Right forelimb (tissue), 1 donor: ENCODE measurements at places on chromosomes 12 and 14.
A peak's percentile ranks its signal among the peaks of the same experiment; 100 is the strongest.

DNA sequence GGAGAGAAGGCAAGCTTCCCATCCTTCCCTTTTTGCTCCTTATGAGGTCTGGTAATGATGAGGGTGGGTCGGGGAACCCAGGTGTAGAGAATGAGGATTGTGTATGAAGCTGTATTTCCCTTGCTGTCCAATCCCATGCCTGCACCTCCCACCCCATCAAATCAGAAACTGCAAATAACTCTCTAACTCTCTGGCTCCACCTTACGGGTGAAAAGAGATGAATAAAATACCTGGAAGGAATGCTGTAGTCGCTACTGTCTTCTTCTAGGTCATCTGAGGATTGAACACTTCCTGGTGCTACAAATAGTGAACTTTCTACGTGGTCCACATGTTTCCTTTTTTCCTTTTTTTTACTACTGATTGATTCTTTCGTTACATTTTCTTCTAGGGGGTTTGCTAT lies 38.9 kb upstream of the DICER1 start:
- DNase-seq, result peak; percentile 34

GRCh38 chr14:93619176-93619793 lies 169.0 kb downstream of the PRIMA1 start:
- DNase-seq, result peak; percentile 44

- no peak for DNase-seq
Measured at GRCh38 chr14:35044939-35045797, 904 bp upstream of the FAM177A1 start.

DNA sequence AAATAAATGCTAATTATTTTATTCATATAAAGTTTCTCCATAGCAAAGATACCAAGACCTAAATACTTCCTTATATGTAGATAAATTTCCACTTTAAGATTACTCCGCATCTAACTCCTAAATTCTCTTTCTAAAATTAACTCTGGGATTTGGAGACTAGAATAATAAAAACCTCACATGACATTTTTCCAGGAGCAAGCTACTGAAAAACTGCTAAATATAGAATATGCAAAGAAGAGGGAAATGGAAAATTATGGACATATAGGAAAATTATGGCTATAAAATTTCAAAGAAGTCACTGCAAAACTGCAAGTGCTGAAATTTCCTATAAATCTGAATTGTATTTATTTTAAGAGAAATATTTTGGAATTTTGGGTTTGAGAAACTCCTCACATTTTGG lies 186.2 kb downstream of the DUSP6 start:
- no peak for DNase-seq

DNA sequence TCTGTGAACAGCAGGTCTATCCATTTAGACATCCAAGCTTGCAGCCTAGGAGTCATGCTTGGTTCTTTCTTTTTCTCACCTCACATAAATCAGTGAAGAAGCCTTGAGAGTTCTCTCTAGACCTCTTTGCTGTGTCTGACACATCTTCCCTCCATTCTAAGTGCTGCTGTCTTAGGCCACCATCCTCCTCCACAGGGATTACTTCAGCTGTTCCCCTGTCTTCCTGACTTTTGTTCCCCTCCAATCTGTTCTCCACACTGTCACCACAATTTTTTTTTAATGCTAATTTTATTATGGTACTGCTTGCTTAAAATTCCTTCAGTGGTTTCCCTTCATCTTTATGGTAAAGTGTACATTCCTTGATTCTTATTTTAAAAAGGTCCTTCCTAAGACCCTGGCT lies 71.8 kb downstream of the DERA start:
- no peak for DNase-seq

DNA sequence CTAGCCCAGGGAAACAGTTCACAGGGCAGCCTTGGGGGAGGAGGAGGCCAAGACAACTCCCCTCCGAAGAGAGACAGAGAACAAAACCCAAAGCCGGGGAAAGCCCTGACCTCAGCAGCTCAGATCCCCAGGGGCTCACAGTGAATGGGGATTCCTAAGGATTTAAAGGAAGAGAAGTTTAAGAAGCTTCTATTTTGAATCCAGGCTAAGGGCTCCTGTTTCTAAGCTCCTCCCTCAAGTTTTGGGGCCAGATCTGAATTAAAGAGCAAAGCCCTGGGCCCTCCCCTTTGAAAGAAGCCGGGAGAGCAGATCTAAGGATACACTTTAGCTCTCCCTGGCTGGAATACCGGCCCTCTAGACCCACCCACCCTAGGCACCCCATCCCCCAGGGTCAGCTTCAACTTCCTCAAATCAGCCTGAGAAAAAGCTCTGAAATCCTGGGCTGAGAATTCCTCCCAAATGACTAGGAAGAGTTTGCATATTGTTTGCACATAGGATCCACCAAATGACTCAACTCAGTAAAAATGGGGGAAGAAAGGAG lies 3.9 kb downstream of the KDM2B start:
- DNase-seq, result peak; percentile 44

DNA sequence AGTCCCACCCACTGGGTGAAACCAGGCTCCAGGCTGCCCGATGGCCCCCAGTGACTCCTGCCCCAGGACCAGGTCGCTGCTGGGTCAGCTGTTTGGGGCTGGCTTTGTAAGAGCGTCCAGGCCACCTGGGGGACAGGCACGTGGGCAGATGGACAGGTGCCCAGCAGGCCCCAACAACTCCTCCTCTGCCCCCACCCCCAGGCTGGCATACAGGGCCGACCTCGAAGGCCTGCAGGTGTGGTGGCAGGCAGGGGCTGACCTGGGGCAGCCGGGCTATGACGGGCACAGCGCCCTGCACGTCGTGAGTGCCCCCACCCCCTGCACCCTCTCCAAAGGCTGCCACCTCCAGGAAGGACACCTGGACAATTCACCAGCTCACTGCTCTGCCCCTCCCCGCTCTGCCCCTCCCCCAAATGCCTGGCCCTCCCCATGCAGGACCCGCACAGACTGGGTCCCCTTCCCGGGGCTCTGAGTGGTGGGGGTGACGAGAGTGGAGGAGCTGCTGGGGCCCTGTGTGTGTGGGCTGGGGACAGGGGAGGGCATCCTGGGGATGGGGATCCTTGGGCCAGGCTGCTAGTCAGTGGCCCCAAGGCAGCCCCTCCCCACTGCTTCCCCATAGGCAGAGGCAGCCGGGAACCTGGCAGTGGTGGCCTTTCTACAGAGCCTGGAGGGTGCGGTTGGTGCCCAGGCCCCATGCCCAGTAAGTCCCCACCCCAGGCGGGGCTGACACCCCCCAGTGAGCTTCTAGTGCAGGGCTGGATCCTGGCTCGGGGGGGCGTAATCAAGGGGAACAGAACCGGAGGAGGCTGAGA lies 26.0 kb downstream of the ASPG start:
- DNase-seq, result peak; percentile 25

DNA sequence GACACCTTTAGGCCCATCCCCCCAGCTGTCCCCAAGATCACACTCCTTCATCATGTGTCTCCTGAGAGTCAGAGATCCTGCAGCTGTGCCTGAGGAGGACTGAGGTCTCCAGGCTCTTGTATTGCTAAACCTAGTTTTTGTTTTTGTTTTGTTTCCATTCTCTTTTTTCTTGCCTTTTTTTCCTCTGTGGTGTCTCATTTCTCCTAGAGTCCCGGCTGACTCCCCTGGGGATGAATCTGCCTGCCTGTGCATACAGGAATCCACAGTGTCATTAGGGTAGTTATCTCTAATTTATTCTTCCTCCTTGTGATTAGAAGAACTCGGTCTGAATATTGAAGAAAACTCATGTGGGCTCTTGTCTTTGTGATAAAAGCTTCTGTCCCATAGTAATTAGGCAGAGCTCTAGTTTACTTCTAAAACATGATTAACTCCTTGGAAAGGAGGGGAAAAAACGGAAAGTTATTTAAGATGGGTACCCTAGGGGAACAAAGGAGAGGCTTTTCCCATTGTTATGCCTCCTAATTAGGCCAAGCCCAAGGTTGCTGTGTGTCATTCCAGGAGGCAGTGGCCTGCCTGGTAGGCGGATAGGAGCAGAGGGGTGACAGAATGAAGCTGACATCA lies 343.2 kb downstream of the ZFP36L1 start:
- no peak for DNase-seq

DNA sequence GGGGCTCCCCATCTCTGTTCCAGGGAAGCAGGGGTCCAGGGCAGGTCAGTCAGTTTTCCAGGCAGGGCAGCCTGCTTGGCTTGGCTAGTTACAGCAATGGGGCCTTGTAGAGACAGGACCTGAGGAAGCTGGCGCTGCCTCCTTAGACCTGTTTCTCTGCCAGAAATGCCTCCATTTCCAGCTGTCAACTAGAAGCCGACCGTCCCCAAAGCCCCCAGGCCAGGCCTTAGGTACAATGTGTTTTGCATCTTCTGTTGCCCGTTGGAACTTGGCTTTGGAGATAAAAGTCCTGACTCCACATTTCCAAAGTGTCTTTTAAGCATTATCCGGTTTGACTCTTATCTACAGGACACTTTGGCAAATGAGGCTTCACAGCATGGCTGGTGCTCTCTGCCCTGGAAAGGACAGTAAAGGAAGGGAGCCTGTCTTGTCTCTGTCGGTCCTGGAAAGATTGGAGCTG lies 42.6 kb downstream of the KRT80 start:
- DNase-seq, result no peak

GRCh38 chr14:79721399-79722084 lies 489.8 kb downstream of the DIO2 start:
- no peak for DNase-seq

- DNase-seq, result no peak
Measured at GRCh38 chr12:976644-977043, 14.4 kb upstream of the ERC1 start.

DNA sequence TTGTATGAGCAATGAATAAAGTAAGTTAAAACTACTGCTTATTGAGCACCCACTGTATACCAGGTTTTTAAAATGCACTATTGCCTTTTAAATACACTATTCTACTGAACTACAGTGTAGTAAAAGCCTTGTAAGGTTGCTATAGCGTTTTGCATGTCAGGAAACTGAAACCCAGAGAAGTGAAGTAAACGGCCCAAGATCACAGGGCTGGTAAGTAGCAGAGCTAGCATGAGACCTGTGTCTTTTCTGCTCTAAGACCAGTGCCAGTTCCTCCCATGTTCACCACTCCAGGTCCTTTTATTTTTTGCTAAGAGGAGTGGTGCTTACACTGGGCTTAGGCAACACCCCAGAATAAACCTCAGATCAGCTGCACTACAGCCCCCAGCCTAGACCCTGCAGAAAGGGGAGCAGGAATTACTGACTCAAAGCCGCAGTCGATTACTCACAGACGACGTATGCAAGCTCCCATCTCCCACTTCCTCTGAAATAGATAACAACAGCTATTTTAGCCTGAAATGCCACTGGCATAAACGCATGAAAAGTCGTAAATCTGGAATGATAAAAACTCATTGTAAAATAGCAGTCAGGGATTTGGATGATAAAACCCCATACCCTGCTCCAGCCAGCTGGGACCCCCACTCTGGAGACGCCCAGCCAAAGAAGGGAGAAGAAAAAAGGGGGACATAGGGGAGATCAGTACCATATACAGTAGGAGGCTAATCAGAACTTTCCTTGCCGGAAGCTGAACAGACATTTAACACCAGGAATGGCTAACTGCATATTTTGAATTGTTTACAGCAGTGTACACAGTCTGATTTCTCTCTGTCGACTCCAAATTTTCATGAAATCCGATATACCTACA lies 108.3 kb downstream of the NUAK1 start:
- no peak for DNase-seq

GRCh38 chr12:38776647-38777046 lies 128.7 kb downstream of the CPNE8 start:
- no peak for DNase-seq

DNA sequence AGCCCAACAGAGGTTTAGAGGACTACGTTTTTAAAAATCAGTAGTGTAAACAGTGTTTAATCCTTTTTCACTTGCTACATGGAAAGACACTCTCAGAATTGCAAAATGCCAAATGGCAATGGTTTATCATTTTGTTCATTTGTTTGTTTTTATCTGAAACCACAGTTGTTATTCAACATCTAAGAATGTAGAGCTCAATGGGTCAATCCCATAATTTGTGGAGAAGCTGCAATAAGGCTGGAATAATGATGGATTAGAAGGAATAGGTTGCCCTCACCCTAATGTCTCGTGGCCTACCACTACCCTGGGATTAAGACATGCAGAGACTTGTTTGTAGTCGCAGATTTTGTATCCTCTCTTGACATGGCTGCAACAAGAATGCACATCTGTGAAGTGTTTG lies 115.7 kb downstream of the LLPH start:
- DNase-seq, result no peak

DNA sequence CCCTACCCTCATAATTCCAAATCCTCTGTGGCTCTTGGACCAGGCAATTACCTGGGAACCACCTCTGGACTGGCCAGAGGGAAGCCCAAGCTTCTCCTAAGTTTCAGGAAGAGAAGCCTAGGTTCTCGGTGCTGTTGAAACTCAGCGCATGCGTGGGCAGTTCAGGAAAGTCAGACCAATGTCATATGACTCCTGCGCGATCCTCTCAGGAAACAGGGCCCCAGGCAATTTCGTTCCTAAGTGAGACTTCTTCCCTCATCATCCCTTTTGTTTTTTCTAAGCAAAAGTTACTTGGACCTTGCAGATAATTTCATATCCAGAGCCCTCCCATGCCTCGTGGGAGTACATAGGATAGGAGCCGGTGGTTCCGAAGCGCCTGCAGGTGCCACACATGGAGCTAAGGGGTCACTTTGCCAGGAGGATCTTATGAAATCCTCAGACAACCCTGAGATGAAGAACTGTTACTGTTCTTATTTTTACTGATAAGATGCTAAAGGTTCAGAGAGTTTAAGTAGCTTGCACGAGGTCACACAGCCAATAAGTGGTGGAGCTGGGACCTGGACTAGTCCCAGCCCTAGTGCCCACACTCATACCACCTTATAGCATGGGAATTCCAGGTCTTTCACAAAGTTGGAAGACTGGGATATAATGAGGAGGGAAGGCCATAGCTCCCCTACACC lies 168.2 kb downstream of the ZFP36L1 start:
- DNase-seq, result peak; percentile 41

GRCh38 chr14:101040538-101041442 lies 137.3 kb upstream of the RTL1 start:
- DNase-seq, result no peak

- DNase-seq, result no peak
Measured at GRCh38 chr14:26987744-26988363, 390.0 kb upstream of the NOVA1 start.

DNA sequence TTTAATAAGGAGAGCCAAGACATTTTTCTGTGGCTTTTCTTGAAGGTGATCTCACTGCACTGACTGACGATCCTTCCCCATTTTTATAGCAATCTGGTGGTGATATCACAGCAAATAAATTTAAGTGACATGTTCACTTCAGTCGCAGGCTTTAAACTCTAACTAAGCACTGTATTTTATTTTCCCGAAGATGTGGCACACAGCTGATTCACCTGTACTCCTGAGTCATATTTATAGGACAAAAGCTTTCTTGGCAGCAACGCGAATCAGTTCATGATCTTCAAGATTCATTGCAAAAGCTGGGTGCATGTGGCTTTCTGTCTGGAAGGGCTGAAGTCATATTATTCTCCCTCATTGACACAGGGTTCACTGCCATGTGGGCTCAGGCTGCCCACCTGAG lies 79.8 kb upstream of the TUNAR start:
- DNase-seq, result no peak
